EL (cell line): ENCODE measurements at places on chromosomes 2 and 18.

- DNase-seq: peak; percentile 34
These were observed 54.5 kb downstream of the FAM124B start for GRCh38 chr2:224347176-224348051.

DNA sequence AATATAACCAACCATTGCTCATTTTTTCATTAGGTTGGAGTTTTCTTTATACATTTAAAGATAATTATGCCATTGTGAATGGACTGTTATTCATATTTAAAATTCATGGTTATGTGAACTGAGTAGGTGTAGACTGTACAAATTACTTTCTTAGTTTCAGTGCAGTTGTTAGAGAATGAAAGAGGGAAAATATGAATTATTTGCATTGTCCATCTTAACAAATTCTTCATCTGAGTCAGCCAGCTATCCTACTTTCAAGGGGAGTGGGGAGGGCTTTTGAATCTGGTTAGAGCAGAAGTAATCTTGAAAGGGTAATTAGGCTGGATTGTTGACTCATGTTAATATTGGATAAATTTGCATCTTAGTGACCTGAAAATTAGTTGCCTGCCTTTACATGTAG lies 212.0 kb downstream of the MCFD2 start:
- no peak for DNase-seq

DNA sequence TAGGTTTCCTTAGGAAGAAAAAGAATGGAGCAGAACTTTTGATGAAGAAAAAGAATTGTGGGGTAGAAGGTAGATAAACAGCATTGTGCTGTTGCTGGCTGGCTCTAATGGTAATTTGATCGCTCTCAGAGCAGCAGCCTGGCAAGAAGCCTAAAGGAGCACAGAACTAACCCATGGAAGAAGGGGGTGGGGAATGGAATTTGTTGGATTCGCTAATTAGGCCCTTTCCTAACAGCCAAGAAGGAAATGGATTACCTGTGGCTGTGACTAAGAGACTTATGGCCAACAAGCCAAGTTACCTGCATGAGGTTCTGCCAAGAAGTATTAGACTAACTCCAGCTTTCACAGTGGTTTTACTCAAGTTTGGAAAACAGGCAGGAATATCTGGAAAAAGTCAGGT lies 210.6 kb downstream of the IKZF2 start:
- no peak for DNase-seq

- DNase-seq: no peak
These were observed 156.8 kb downstream of the CELF4 start for GRCh38 chr18:37408676-37409265.

DNA sequence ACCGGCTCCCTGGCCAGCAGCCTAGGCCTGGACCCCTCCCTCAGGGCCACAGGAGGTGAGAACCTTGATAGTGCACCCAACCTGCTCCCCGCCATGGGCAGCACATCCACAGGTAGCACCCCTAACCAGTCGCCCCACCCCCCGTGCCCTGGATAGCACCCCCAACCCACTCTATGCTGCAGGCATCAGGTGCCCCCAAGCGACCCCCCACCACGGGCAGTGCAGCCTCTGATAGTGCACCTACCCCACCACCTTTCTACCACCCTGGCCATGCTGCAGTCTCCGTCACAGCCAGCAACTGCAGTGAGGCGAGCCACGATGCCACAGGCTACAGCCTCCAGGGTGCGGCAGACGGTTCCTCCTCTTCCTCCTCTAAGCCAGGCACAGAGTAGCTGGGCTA lies 55.6 kb downstream of the SOWAHC start:
- DNase-seq: no peak

DNA sequence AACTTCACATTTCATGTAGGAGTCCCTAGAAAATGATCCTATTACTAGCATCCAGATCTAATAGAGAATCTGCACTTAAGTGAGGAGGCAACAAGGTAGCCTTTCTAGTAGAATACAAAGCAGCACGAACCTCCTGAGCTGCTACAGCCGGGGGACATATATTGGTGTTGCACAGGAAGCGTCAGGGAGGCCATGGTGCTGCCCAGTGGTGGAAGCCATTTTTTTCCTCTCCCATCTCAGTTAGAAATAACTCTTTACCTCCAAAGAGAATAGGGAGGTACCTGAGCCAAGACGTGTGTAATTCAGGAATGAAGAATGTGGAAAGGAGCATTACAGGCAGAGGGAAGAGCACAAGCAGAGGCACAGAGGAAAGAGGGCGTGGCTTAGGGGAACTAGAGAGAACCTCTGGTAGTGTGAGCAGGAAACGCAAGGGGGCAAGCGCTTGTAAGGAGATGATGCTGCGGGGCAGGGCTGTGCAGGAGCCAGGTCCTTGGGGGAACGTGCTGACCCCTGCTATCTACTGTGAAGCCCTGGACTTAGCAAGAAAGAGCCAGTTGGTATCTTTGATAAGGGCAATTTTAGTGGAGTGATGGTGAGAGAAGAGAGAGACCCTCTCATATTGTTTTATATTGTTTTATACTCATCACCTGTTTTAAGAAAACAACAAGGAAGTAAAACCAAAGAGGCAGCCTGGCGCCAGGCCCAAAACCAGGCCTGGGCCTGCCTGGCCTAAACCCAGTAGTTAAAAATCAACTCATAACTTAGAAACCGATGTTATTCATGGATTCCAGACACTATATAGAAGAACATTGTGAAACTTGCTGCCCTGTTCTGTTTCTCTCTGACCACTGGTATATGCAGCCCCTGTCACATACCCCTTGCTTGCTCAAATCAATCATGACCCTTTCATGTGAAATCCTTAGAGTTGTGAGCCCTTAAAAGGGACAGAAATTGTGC lies 50.0 kb upstream of the TTC39C start:
- DNase-seq: no peak

DNA sequence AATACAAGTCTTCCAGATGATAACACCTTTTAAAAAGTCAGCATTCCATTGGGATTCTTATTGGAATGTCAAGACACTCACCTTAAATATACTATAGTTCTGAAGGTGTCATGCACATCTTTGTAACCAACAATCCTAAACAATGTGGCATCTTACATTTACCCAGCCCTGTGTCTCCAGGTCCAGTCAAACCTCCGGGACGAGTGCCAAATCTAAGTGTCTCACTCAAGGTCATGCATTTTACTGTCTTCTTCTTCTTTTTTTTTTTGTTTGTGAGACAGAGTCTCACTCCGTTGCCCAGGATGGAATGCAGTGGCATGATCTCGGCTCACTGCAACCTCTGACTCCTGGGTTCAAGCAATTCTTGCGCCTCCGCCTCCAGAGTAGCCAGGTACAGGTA lies 206.9 kb upstream of the FAM98A start:
- DNase-seq: peak; percentile 47

- DNase-seq: no peak
These were observed 123.4 kb downstream of the LAMA1 start for GRCh38 chr18:6994056-6994770.

GRCh38 chr2:159875083-159875482 lies 77.1 kb upstream of the CD302 start:
- no peak for DNase-seq

DNA sequence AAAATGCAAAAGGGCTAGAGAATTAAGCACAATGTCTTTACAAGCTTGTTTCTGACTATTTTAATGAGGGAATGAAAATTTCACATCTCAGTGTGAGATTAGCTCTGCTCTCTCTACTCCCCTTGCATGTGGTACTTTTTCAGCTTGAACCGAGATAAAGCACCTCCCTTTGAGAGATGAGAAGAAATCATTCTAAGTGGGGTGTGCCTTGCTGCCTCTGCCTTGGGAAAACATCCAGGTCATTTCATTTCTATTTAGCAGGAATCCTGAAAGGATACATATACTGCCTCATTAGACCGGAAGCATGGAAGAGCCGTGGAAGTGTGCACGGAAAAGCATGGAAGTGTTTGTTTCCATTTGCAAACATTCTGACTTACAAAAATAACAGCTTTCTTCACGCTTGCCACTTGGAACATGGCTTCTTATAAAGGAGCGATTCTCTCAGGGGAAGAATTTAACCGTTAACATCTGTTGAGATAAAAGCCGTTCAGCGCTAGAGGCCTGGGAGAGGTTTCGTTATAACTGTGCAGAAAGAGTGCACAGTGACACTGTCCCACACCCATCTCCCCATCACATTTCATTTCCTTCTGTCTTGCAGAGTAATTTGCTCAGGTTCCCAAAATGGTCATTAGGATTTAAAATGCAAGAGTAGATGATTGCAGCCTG lies 16.7 kb downstream of the NOSTRIN start:
- DNase-seq: no peak

GRCh38 chr2:109154226-109154625 lies 25.2 kb downstream of the SH3RF3 start:
- DNase-seq: no peak

DNA sequence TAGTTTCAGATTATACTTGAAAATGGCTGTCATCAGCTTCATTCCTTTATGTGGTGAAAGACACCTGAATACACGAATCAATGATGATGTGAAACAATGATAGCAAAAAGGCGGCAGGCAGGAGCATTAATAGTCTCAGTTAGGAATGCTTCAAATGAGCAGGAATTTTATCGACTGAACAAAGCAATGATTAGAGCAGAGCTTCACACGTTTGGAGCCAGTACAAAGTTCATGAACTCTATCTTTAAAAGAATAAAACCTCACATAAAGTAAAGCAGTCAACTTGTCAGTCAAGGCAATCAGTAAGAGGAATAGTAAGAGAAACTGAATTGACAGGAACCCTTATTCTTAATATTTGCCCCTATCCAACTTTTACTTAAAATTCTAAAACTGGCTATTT lies 78.4 kb upstream of the SERTAD2 start:
- no peak for DNase-seq

DNA sequence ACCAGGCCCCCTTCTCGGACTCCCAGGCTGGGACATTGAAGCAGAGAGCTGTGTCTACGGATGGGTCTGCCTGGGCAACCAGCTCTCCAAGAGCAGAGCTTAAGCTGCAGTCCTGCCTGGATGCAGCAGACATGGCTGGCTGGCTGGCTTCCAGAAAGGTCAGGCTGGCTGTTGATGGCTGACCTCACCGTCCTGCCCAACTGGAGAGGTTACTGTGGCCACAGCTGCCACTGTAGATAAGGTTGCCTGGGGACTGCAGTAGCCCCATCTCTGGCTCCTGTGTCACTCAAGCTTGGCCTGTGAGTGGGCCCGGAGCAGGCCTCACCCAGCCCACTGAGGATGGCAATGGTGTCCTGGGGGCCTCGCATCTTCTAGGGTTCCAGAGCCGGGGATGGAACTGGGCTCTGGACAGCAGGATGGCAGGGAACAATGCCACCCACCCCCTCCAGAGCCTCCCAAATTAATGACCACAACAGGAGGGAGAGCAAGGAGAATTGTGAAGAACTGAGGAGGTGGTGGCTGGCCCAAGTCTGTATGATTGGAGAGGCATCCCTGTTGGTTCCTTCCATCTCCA lies 37.0 kb upstream of the FOSL2 start:
- no peak for DNase-seq

- DNase-seq: peak; percentile 29
These were observed 70.7 kb downstream of the NABP1 start for GRCh38 chr2:191748528-191749180.

DNA sequence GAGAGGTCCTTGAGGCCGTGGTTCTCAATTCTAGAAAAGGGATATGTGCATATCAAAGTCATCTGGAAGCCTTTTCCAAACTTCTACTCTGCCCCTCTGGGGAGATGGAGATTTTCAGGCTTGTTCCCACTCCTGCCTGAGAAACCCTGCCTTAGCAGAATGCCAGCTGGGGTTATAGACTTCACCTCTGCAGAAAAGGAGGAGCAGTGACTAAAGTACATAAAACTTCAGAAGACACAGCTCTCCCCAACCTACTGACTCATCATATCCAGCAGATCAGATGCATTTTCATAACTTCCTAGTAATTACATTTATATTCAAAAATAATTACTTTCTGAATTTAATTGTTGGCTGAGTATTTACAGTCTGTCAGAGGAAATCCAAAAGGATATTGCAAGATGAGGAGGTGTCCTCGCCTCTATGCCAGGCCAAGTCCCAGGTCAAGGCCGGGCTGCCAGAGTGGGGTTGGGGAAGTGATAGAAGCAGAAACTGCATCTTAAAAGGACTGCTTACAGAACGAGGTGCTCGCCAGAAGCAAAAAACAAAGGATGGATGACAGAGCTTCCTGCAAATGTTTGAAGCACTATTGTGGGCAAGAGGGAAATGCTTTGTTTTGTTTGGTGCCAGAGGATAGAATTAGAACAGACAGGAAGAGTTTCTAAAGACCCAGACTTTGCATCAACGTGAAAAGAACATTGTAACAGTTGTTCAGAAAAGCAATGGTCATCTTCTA lies 75.6 kb upstream of the APCDD1 start:
- peak; percentile 86 for DNase-seq

DNA sequence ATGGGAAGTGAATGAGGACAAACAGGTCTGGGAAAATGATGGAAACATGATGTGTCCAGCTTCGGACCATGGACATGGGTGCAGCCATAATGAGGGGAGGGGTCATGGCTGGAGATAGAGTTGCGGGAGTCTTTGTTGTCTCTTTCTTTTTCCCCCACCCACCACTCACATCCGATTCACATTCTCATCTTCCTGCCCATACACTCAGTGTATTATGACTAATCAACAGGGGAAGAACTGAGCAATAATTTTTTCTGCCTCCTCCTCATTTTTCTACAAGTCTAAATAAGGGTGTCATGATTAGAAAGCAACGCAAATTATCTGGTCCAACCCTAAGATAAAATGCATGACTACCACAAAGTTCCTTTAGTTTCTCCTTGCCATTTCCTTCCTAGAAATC lies 5.7 kb upstream of the SERPINB2 start:
- peak; percentile 68 for DNase-seq

GRCh38 chr2:234245945-234246344 lies 195.4 kb downstream of the SPP2 start:
- peak; percentile 88 for DNase-seq

GRCh38 chr2:112481528-112482233 lies at the start of gene TTL:
TSS of gene TTL (plus strand) at chr2:112482156. CDS start at chr2:112482345, 189 bp downstream.
- peak; percentile 65 for DNase-seq

DNA sequence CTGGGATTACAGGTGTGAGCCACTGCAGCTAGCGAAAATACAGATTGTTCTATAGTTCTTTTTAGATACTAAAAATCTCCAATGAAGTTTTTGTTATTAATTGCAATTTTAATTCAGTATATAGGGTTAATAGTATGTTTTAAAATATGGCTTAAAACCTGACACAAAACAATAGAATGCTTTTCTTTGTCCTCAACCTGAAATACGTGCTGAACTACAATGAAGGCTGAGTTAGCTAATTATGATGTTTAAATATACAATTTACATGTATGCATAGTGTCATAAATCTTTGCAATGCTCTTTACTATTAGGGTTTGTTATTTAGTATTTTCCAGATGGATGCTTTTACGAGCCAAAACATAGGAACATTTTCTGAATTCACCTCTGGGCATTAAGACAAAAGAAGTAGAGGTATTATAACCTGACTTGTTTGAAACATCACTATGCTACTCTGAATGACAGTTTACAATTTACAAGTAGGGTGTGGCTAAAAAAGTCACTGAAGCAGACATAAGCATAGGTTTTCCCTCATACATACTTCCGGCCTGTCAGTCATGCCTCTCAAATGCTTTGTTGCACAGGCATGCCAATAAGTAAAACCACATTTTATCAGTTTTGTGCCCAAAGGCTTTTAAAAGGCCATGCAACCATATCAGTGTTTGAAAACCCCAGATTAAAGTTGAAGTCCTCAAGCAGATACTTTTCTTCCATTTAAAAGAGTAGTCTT lies 168.3 kb downstream of the OTX1 start:
- no peak for DNase-seq
